ENCODE measurements at places on chromosomes 7 and 10. TPM values are rescaled to one million over a fixed set of nuclear protein-coding genes. Genes with fewer than 3 reads are reported as not detected.
A peak's percentile ranks its signal among the peaks of the same experiment; 100 is the strongest.

GRCh38 chr7:159271781-159272180 is 127.1 kb upstream of the VIPR2 start:
- no peak for DNase-seq

GRCh38 chr7:23123007-23123406 is 17.4 kb downstream of the KLHL7 start:
- no peak for DNase-seq

- no peak for DNase-seq
These were observed 846 bp downstream of the MRLN start for GRCh38 chr10:59752278-59752940.

- no peak for DNase-seq
These were observed 114.5 kb upstream of the LYZL1 start for GRCh38 chr10:29174389-29174788.

GRCh38 chr10:31972519-31973041 is 43.9 kb upstream of the ARHGAP12 start:
- no peak for DNase-seq

DNA sequence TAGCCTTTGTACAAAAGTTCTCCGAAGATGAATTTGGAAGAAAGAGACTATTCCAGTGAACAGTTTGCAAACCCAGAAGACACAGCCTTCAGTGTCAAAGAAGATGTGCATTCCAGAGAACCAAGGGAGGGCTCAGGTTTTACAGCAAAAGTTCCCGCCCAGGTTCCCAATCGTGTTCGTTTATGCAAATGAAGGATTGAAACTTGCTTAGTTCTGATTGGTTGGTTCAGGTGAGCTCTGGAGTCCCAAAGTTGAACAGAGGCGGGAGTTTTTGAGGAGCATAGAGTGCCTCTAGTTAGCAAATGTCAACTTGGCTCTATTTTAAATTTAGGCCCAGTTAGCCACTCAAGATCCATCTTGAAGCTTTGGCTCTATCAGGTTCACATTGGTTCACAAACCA is 51.3 kb downstream of the TMEM270 start:
- DNase-seq: no peak

DNA sequence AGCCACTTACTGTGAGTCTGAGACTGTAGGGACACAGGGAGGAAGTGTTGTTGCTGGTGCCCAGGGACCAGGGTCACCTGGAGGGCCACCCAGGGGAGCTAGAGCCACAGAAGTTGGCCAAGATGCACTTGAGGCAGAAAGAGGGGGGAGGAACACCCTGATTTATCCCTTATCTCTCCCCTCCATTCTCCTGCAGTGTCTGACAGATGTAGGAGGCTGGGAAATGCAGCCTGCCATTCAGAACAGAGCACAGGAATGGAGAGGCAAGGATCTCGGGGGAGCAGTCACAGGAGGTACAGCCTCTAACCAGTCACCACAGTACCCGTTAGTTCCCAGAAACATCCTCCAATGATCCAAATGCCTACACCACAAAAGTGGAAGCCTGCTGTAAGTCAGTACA is 118.4 kb upstream of the SLC26A5 start:
- DNase-seq: no peak

GRCh38 chr7:7953806-7954205 is 14.8 kb upstream of the GLCCI1 start:
- DNase-seq: no peak

- DNase-seq: no peak
These were observed 61.1 kb downstream of the SORCS1 start for GRCh38 chr10:107103174-107104025.

- DNase-seq: no peak
These were observed 14.2 kb upstream of the NT5C3A start for GRCh38 chr7:33076737-33077136.

- DNase-seq: no peak
These were observed 283.3 kb upstream of the PRKCQ start for GRCh38 chr10:6863381-6863780.

DNA sequence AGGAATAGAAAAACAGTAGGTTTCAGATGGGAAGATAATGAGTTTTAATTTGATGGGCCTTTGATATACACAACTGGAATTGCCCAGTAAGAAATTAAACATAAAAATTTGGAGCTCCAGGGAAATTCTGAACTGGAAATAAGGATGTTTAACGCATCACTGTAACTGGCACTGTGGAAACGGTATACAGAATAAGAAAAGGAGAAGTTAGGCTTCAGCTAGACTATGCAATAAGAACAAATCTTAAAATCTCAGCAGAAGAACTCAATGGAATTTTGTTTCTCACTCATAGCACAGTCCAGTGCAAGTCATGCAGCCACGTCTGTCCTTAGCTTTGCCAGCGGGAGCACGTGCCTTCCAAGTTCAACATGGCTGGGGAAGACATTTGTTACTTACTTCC is 52.9 kb upstream of the FGL2 start:
- DNase-seq: no peak

DNA sequence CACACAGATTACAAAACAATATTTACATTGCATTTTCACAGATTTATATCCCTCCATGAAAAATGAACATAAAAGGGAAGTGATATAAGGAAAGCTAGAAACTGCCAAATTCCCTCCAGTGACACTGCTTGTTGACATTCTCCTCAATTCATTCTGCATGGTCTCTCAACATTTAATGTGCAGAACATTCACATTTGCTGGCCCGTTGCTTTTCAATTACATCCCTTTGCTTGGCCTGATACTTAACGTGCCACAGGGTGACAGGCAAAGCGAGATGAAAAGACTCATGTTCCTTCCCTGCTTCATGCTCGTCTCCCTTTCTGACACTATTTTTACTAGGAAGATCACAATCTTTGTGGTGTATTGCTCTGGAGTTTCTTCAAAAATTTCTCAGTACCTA is 1019.7 kb upstream of the LRRN3 start:
- no peak for DNase-seq

DNA sequence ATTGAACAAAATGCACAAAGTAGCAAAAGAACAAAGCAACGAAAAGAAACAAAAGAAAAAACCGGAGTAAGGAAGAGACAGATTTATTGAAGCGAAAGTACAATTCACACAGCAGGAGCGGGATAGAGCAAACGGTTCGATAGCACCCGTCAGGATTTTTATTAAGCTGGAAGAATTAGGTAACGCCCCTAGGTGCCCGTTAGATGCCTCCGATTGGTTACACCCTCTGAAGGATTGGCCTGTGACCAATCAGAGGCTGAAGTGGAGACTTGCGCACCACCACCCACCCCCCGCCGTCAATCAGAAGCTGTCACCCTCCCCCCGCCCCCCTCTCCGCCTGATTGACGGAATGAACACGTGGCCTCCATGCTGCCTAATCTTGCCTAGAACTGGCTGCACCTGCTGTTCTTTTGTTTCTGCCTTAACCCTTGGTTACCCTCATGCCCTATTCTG is 16.8 kb downstream of the OCM2 start:
- no peak for DNase-seq

GRCh38 chr7:26857506-26858240 is 6.7 kb downstream of the SKAP2 start:
- DNase-seq: peak; percentile 47

DNA sequence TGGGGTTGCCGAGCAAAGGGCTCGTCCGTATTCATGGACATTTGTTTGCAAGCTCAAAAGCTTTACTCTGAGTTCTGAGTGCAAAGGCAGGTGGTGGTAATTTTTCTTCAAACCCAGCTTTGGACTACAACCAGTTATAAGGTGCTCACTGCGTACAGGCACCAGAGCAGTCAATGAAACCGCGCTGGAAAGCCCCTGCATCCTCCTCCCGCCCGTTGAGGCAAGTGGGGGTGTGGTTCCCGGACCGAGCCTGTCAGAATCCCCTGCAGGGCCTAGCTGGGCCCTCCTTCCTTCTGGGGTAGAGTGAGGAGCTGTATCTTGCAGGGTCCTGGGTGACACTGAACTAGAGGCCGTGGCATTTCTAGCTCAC is 22.3 kb downstream of the AMZ1 start:
- DNase-seq: no peak

DNA sequence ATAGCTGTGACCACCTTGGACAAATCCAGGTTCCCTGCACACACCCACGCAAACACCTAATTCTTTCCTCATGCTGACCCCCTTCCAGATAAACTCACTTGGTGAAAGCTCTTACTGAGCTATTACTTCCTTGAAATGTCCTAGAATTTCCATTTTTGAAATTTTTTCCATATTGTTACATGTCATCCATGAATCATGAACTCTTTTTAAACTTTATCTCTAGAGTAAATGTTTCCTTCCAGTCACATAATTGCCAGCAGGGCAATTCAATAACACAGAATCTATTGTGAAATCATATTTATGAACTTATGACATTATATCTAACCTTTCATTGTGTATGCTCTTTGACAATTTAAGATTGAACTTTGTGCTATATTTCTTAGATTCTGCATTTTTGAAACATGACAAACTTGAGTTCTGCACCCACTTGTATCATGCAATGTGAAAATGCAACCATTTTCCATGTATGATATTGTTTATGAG is 26.8 kb upstream of the FGL2 start:
- no peak for DNase-seq

- DNase-seq: no peak
These were observed 54.6 kb upstream of the OPN4 start for GRCh38 chr10:86599729-86600128.

- DNase-seq: no peak
These were observed 208.6 kb upstream of the CCDC6 start for GRCh38 chr10:60114765-60115586.

- peak; percentile 49 for DNase-seq
These were observed 132.2 kb upstream of the INHBA start for GRCh38 chr7:41834805-41835694.

- peak; percentile 51 for DNase-seq
These were observed 4.2 kb downstream of the PSAP start for GRCh38 chr10:71846816-71847215.

DNA sequence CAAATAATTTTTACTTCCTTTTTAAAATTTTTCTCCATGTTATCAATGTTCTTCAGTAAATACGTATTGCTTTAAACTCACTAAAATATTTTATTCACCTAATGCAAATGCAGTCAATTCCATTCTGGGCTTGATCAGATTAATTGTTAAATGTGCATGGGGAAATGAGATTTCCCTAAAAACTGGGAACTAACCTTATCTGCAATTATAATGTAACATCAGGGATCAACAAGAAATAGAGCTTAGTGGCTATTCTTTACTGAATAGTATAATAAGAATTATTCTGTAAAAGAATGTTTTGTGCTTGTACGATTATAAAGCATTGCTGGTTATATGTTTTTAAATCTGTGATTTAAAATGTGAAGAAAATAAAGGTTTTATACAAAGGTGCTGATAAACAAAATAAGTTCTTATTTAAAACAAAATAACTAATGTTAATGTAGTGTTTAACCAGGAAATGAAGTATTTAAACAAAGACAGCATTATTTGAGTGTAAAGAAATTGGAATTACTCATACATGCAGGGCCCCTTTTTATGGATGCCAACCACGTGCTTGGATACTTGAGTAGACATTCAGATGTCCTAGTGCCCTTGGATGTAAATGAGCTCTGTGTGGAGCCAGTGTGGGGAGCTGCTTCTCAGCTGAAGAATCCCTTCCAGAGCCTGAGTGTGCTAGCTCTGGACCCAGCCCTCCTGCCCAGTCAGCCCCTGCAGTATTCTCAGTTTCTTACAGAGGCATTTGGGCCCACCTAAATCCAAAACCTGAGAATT is 84.2 kb downstream of the REEP3 start:
- no peak for DNase-seq

- DNase-seq: no peak
These were observed 22.3 kb downstream of the PALD1 start for GRCh38 chr10:70500812-70501301.

GRCh38 chr10:78505657-78506056 is 472.0 kb downstream of the RPS24 start:
- DNase-seq: no peak

DNA sequence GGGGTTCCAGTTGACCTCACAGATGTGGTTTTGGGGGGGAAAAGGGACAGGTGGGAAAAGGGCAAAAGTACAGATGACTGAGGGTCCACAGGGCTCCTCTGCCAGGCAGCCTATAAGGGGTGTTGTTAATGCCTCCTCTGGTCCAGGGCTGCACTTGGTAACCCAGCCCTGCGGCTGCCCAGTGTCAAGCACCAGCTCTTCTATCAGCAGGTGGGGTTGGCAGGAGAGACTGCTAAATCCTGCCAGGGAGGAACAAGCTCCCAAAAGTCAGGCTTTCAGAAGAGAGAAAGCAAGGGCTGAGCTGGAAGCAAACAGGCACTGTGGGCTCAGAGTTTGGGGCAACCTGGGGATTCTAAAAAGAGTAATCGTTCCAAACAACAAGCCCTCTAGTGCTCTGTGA is 39.1 kb downstream of the LRRC20 start:
- no peak for DNase-seq

- DNase-seq: no peak
These were observed 758 bp upstream of the OPTN start for GRCh38 chr10:13099144-13099665.

DNA sequence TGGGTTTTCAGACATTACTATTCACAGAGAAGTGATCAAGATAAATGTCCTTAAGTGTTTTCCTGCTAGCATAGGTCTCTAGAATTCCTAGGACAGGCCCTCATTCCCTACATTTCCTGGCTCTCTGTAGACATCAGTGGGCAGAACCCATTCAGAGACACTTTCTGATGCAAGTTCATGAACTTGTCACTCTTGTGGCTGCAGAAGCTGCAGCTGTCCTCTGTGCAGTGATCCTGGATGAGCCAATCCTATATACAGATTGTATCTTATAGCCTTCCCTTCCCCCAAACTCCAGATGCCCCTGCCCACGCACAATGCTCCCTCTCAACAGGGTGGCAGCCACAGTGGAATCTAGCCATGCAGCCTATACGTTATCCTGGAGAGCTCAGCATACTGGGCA is 12.6 kb upstream of the GRB10 start:
- DNase-seq: no peak

GRCh38 chr7:74329225-74329624 is 40.0 kb downstream of the CLIP2 start:
- DNase-seq: no peak

- no peak for DNase-seq
These were observed 176.1 kb downstream of the FGFR2 start for GRCh38 chr10:121422096-121422495.

DNA sequence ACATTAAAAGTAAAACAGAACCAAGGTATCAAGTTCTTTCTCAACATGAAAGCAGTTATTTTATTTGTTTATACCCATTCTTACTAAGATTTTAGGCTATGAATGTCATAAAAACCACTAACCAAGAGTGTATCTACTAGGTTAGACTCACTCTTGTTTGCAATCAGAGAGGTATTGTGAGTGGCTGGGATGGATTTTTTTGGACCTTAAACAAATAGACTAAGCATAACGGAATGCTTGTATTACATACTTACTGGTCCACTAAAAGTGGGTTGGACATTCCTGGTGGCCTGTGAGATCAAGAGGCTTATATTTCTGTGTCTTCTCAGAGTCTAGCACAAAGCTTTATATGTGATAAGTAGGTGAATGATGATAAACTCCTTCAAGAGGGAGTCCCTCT is 32.6 kb upstream of the CBLL1 start:
- no peak for DNase-seq

GRCh38 chr10:72323108-72323749 is 31.5 kb downstream of the DNAJB12 start:
- DNase-seq: no peak

The NFE2L3 gene
- 1.8 TPM for total RNA-seq

The KIN gene
- 13.4 TPM for total RNA-seq

The CD36 gene
- 114 TPM for total RNA-seq

The GIMAP2 gene
- total RNA-seq: 11.5 TPM

The DDX50 gene
- 36.5 TPM for total RNA-seq

The FAM25C gene
- total RNA-seq: not detected

The MKI67 gene
- total RNA-seq: 4.2 TPM

The CUTC gene
- 22.4 TPM for total RNA-seq

The PPP1R3C gene
- total RNA-seq: 94.6 TPM

The AZGP1 gene
- total RNA-seq: 0.63 TPM

The TEX36 gene
- total RNA-seq: not detected

Data from aorta (tissue), 5 donors.